ENCODE measurements at places on chromosomes 6 and 20.

DNA sequence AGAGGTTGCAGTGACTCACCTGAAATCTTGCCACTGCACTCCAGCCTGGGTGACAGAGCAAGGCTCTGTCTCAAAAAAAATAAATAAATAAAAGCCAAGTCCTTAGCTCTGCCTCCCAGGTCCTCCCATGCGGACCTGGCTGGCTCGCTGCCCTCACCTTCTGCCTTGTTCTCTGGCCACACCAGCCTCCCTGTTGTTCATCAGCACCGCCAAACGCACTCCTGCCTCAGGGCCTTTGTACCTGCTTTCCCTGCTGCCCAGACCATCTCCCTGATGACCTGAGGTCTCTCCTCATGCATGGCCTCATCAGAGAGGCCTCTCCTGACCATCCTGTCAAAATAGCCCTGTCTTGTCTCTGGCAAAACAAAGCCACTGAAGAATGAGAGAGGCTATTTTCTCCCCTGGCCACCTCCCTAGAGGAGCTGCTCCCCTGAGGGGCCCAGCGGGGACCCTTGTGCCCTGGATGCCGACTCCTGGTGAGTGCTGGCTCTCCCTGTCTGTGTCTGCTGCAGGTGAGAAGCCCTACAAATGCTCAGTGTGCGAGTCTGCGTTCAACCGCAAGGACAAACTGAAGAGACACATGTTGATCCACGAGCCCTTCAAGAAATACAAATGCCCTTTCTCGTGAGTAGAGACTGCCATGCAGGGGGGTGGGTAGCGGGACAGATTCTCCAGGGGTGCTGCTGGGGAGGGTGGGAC lies 22.6 kb upstream of the CHMP4B start:
- no peak for ATAC-seq

DNA sequence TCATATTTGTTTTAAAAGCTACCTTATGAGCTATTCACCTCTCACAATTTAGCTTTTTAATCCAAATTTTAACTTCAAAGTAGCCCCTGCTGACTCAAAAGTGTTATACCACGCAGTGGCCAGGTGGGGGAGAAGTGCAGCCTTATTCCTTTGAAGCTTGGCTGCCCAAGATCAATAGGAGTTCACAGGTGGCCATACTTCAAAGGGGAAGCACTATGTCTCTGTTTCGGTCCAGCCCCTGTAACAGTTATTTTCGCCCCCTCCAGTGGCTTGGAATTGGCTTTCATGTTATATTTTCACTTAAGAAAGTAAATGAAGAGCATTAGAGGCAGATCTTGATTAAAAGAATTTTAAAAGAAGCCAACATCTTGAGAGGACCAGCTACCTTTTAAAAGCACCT lies 608.4 kb downstream of the EPHA7 start:
- no peak for ATAC-seq

- ATAC-seq, result peak; percentile 56
Observed at GRCh38 chr20:3716195-3716834, 3.9 kb upstream of the SIGLEC1 start.

GRCh38 chr6:97114645-97115044 lies 168.4 kb downstream of the MMS22L start:
- ATAC-seq, result no peak

DNA sequence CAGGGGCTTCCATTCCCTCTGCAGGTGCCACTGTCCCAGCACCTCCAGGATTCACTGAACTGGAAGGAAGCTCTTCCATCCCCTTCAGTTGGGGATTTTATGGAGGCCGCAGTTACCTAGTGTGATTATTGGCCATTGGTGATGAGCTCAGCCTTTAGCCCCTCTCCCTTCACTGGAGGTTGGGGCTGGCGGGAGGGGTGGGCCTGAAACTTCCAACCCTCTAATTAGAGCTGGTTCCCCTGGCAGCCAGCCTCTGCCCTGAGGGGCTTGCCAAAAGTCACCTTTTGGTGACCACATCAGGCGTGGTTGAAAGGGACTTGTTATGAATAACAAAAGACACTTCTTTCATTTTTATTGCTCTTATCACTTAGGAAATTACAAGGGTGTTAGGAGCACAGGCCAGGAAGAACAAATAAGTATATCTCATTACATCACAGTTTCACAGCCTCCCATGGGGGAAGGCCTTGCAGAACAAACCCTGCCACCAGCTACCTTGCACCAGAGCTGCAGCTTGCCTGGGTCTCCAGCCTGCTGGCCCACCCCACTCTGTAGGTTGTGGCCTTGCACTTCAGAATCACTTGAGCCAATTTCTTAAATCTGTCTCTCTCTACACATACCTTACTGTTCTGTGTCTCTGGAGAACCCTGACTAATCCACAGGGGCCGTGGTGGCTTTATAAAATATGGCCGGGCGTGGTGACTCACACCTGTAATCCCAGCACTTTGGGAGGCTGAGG lies 5.0 kb downstream of the PYGB start:
- ATAC-seq, result no peak

DNA sequence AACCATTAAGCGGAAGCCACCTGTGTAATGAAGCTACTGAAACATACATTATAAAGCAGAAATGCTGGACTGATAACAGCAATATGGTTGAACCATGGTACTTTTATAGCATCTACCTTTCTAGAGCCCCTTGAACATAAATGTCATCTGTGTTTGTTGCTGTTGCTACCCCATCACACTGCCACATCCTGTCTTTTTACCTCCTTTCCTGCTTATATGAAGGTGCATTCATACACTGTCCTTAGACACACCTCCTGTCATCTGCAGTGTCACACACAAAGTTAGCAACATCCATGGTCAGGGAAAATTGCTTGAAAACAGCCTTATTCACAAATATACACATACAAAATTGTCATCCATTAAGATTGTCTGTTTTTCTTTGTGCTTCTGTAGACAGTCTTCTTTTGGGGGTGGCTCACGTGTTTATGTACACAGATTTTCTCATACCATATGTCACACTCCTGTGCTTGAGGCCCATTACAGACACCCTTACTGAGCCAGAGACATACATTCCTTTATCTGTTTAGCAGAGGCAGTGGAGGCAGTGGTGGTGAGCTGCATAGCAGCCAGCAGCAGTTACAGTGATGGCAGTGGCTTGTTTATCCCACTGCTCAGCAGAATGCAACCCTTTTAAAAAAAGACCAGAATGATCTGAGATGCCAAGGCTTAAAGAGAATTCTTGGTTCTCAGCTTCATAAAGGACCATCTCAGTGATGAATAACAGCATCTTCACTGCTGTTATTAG lies 25.9 kb downstream of the C6orf62 start:
- ATAC-seq, result no peak

- no peak for ATAC-seq
Observed at GRCh38 chr20:63326314-63327230, 33.6 kb downstream of the COL20A1 start.

GRCh38 chr20:64027981-64028685 lies 7.8 kb upstream of the C20orf204 start:
- no peak for ATAC-seq

GRCh38 chr20:3782597-3782996 lies 1.3 kb upstream of the SPEF1 start:
- ATAC-seq, result no peak

DNA sequence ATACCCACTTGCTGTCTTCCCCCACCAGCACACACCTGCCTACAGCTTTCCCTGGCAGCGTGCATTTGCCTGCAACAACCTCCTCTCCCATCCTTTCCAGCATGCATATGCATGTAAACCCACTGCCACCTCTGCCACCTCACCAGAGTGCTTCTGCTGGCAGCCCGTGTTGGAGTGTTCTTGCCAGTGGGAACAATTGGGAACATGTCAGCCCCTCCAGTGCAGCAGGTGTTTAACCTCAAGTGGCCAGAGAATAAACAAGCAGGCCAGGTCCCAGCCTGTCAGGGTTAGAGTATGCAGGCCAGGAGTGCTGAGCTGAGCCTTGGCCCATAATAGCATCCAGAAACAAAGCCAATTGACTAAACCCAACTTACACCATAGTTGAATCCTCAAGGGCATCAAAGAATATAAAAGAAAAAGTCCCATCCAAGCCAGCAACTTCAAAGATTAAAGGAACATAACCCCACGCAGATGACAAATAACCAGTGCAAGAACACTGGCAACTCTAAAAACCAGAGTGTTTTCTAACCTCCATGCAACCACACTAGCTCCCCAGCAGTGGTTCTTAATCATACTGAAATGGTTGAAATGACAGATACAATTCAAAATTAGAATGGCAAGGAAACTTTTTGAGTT lies 1212.1 kb upstream of the CITED2 start:
- ATAC-seq, result peak; percentile 63

DNA sequence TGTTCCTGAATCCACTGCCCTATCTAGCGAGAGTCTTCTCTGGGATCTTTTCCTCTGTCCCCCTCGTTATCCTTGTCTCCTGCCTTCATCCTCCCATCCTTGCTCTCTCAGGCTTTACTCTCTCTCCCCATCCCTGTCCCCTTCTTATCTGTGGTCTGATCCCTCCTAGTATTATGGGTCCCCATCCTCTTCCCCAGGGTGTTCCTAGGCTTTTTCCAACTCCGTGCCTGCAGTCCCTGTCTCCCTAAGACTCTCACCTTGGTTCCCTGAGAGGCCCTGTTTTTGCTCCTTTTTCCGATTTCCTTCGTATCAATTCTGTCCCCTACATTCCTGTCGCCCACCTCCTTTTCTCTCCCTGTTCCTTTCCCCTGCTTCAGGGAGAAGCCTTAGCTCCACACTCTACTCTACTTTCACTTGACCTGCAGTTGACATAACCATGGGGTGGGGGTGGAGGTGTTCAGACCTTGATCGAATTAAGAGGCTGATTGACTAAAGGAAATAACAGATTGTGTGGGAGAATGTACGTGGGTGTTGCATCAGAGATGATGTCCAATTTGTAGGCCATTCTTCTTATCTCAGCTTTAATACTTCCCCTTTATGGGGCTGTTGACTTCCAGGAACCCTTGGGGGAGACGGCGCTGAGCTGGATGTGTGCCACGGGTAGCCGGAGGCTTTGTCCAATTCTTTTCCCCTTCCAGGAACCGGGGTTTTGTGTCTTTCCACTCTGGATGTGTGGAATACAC lies 905 bp downstream of the PPARD start:
- ATAC-seq, result no peak

DNA sequence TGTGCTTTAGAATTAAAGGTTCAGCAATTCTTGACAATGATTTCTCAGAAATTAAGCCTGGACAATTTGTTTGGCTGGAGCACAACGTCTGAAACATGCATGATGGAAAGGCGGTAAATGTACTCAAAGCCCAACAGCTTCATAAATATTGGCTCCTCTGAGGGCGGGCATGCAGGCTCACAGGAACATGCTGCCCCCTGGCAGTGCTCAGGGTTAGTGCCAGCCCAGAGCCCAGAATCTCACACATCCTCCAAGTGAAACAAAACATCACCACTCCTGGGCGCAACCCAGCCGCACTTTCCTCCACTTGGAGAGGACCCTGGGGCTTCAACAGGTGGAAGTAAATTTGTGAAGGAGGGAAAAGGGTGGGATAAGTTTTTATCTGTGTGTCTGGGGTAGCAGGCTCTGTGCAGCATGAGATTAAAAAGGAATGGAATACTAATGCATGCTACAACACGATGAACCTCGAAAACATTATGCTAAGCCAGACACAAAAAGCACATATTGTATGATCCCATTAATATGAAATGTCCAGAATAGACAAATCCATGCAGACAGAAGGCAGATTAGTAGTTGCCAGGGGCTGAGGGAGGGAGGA lies 54.1 kb upstream of the PTPRT start:
- ATAC-seq, result no peak

DNA sequence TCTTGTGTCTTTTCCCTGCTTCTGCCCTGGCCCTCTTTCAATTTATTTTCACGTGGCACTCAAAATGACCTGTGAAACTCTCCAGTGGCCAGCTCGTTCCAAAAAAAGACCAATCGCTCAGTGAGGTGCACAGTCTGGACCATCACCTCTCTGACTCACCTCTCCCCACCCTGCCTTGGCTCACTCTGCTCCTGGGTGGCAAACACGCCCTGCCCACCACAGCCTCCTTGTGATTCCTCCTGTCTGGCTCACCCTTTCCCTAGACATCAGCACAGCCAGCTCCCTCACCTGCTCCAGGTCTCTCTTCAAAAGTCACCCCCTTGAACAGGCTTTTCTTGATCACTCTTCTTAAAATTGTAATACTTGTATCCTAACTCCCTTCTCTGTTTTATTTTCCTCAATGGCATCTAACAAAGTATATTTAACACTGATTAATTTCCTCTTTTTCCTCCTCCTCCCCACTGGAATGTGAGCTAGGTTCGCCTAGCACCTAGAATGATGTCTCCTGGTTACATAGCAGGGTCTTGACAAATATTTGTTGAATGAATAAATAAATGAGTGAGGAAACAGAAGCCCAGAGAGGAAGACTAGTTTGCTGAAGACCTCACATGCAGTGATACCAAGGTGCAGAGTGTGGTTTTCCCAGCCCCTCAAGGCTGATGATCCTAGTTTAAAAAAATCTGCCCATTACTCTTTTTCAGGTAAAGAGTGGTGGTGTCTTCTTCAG lies 109.0 kb downstream of the GJA10 start:
- ATAC-seq, result no peak

GRCh38 chr20:23085436-23086055 lies 578 bp downstream of the CD93 start:
- no peak for ATAC-seq

GRCh38 chr20:25374842-25375241 lies 15.8 kb downstream of the ABHD12 start:
- ATAC-seq, result no peak

- no peak for ATAC-seq
Observed at GRCh38 chr20:24969186-24970029, 20.3 kb downstream of the CST7 start.

Measured in activated CD4-positive, CD25-positive, alpha-beta regulatory T cell treated with anti-CD3 and anti-CD28 coated beads, Interleukin-2, amount 50 U/mL, for 24 hours (primary cell).